GDM1 (cell line): ENCODE measurements at places on chromosomes 1 and 21.

- no peak for DNase-seq
These were observed 26.9 kb upstream of the DDR2 start for GRCh38 chr1:162605225-162605927.

GRCh38 chr1:81304187-81304586 is 496.5 kb upstream of the ADGRL2 start:
- DNase-seq: no peak

GRCh38 chr1:24074196-24074595 is 37.7 kb downstream of the MYOM3 start:
- no peak for DNase-seq

- no peak for DNase-seq
These were observed 2.4 kb upstream of the PEF1 start for GRCh38 chr1:31647106-31647505.

DNA sequence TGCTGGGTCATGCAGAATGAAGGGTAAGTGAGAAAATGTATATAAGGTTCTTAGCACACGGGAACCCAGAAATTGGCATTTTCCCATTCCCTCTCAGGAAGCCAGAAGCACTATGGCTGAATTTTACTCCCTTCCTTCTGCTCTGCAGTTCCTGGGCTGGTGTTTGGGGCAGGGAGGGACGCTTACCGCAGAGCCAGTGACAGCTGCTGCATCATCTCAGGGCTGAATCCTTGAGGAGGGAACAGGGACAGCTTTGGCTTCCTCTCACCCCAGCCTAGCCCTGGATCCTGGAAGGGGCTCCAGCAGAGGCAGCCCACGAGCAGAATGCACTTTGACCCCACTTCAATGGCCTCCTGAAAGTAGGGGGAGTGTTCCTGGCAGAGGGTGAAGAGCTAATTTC is 12.0 kb downstream of the PLA2G2D start:
- DNase-seq: no peak

DNA sequence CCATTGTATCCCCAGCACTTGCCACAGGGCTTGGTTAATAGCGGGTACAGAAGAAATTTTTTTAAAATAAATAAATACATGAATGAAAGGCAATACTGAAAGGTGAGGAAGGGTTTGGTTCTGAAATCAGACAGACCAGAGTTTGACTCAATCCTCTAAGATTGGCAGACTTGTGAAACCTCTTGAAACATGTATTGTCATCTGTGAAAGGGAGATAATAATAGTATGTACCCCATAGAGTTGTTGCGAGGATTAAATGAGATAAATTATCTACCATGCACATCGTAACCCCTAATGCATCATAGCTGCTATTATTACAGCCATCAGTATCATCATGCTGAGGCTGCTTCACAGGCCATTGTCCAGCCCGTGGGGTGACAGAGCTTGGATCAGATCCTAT is 41.4 kb downstream of the S1PR1 start:
- no peak for DNase-seq

DNA sequence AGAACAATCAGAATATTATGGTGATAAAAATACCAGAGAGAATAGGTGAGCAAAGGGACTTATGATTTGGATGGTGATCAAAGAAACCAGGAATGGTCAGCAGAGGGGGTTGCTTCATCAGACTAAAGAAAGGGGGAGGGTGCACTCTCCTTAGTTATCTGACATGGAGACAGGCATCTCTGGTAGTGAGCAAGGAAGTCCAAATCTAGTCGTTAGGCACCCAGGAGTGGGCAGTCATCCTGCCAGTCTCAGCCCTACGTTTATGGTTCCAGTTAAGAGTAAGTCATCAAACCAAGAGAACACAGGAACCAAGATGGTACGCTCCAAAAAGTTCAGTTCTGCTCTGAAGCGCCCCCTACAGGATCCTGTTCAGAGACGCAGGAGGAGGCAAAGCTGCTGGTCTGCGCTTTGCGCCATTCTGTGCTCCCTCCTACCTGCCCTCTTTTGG is 28.6 kb downstream of the EBNA1BP2 start:
- DNase-seq: no peak

- no peak for DNase-seq
These were observed 38.7 kb upstream of the SYT6 start for GRCh38 chr1:114192328-114192727.
